ENCODE measurements at places on chromosomes 7 and 10.

GRCh38 chr7:117277576-117277975 lies 45.3 kb downstream of the WNT2 start:
- no peak for DNase-seq

DNA sequence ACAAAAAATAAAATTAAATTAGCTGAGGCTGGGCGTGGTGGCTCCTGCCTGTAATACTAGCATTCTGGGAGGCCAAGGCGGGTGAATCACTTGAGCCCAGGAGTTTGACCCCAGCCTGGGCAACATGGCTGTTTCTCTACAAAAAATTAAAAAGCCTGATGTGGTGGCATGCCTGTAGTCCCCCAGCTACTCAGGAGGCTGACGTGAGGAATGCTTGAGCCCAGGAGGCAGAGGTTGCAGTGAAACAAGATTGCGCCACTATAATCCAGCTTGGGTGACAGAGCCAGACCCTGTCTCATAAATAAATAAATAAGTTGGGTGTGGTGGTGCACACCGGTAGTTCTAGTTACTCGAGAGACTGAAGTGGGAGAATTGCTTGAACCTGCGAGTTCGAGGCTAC lies 65.1 kb downstream of the GNA12 start:
- no peak for DNase-seq

DNA sequence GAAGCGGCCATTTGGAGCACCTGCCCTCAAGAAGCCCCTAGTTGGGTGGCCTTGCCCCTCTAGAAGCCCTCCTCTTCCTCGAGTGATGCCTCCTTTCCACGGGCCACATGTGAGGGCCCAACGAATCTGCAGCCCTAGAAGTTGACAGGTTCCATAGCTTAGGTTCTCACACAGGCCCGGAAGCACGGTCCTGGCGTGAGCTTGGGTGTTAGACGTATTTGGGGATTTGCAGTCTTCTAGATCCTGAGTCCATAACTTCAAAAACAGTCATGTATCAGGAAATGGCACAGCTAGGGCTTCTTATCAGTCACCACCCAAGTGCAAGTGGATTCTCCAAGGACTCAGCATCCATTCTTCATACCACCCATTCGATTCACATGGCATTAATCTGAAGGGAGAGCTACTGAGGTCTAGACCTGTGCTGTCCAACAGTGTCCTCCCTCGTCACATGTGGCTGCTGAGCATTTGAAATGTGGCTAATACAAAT lies 477 bp upstream of the FBXW4 start:
- DNase-seq: no peak

- DNase-seq: no peak
These were observed 79.1 kb upstream of the BTBD16 start for GRCh38 chr10:122191936-122192541.

- DNase-seq: no peak
These were observed at the start of gene EVX1 for GRCh38 chr7:27242555-27243339. TSS of gene EVX1 (plus strand) at chr7:27242802. CDS start at chr7:27243031, 229 bp downstream.

DNA sequence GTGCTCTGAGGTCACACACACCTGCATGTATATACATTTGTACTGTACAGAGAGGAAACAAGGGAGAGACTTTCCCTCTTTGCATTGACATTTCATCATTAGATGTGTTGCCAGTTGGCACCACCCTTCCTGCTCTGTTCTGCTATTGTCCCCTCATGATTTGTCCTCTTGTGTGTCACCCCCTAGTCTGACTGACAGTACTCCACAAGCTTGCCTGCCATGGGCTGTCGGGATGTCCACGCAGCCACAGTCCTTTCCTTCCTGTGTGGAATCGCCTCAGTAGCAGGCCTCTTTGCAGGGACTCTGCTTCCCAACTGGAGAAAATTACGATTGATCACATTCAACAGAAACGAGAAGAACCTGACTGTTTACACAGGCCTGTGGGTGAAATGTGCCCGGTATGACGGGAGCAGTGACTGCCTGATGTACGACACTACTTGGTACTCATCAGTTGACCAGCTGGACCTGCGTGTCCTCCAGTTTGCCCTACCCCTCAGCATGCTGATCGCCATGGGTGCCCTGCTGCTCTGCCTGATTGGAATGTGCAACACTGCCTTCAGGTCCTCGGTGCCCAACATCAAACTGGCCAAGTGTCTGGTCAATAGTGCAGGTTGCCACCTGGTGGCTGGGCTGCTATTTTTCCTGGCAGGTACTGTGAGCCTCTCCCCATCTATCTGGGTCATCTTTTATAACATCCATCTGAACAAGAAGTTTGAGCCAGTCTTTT lies 9.4 kb downstream of the CLDN12 start:
- no peak for DNase-seq

DNA sequence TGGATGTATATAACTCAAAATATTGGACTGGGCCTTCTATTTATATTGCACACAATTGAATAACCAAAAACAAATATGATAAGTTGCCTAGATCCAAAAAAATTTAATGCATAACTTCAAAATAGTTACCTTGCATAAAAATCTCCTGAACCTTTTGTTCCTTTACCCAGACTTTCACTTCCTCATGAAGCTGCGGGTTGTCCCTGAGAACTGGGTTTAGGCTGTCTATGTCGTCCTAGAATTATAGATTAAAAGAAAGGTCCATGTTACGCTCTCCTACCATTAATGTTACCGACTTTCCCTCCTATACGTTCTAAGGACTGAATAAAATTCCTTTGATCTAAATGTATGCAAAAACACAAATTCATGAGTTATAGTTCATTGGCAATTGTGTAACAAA lies 86.6 kb downstream of the NRBF2 start:
- no peak for DNase-seq

DNA sequence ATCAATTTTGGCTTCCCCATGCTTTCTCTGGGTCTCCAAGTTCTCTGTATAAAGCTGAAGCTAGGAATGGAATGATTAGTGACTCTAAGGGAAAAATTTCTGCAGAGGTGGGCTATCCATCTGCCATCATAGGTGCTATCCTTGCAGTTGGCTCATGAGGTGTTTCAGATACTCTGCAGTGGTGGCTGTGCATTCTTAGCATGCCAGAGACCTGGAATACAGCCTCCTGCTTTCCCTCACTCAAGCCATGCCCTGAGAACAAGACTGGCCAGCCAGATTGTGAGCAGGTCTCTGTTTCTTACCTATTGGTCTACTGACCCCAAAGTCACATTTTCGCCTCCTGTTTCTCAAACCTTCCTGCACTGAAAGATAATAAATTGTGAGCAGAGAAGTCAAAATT lies 719.6 kb downstream of the CCSER2 start:
- DNase-seq: no peak

GRCh38 chr10:68725016-68725415 lies 4.0 kb downstream of the CCAR1 start:
- no peak for DNase-seq

- no peak for DNase-seq
These were observed 70.1 kb downstream of the ST7 start for GRCh38 chr7:117023325-117023854.

GRCh38 chr7:129784437-129784782 lies 168.3 kb downstream of the UBE2H start:
- DNase-seq: no peak

DNA sequence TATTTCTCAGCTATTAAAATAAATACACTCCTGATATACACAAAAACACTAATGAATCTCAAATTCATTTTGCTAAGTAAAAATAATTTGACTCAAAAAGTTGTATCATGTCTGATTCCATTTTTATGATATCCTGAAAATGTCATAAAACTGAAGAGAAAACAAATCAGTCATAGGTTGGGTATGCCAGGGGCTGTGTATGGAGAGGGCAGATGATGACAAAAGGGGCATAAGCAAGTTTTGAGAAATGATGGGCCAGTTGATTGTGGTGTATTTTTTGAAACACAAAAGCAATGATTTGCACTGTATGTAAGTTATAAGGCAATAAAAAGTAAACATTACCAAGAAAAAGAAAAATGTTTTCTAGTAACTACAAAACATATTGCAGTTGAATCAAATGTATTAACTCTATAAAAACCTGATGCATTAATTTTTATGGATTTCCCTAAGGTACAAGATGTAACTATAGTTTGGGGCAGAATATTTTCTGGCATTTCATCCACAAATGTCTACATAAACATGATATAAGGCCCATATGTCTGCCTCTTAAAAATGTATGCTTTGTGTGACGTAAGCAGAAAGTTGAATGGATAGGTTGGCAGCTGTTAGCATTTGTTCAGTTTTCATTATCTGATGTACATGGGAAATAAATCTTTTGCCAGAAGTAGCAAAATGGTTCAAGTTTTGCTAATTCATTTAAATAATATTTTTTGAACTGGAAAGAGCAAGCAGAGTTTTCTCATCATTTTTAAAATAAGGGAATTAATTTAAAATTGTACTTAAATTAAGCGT lies 35.1 kb upstream of the ING3 start:
- no peak for DNase-seq

DNA sequence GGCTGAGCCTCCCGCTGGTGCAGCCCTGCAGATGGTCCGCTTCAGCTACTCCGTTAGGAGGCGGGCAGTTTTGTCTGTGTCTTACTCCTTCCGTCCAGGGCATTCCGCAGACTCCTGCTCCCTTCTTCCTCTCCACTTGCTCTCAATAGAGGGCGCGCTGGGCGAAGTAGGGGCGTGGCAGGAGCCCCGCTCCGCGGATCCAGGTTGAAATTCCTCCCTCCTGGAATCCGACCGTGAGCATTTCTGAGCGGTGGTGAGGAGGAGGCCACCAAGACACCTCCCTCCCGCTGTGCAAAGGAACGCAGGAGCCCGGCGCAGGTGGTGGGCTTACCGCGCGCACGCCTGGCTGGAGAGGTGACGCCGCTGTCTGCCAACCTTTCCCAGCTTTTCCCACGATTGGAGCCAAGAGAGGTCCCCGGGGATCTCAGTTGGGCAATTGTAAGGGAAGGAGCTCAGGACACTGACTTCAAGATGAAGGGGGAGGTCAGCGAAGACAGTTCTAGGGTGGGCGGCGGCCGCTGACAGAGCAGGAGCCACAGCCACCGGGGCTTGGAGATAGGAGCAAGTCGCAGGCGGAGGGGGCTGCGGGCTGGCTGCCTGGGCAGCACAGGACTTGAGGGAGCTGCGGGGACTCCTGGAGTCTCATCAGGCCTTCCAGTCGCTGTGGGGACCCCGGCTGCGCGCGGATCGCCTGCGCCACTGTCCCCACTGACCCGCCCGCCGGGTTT lies 1011.3 kb downstream of the XPNPEP1 start:
- no peak for DNase-seq

DNA sequence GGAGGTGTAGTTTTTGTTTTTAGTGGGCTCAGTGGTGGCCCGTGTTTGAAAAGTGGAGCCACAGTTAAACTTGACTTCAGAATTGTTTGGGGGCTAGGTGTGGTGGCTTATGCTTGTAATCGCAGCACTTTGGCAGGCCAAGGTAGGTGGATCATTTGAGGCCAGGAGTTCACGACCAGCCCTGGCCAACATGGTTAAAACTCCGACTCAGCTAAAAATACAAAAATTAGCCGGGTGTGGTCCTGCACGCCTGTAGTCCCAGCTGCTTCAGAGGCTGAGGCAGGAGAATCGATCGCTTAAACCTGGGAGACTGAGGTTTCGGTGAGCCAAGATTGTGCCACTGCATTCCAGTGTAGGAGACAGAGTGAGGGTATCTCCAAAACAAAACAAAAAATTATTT lies 1.8 kb downstream of the CCT6A start:
- DNase-seq: no peak

- DNase-seq: no peak
These were observed 13.5 kb downstream of the PTPN12 start for GRCh38 chr7:77550586-77550985.

DNA sequence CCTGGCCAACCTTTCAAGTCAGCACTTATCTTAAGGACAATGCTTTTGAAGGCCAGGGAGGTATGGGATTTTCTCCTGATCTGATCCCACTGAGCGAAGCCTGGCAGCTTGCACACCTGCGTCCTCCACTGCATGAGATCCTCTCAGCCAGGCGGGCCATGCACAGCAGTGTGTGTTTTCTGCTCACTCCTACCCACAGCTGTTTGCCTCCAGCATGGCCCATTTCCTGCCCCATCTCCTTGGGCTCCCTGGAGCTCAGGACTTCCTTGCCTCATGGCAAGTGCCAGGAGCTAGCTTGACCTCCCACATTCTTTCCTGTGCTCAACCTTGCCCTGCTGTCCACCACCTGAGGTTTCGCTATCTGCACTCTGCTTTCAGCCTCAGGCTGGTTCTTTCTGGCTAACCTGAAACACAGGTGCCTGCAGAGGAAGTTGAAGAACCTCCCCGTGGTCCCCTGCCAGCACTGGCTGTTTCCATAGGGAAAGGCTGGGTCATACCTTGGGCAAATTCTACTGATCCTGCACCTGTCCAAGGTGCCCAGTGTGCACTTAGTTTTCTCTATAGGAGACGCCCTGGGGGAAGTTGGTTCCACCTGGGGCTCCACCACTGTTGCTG lies 43.9 kb upstream of the EEPD1 start:
- DNase-seq: no peak

DNA sequence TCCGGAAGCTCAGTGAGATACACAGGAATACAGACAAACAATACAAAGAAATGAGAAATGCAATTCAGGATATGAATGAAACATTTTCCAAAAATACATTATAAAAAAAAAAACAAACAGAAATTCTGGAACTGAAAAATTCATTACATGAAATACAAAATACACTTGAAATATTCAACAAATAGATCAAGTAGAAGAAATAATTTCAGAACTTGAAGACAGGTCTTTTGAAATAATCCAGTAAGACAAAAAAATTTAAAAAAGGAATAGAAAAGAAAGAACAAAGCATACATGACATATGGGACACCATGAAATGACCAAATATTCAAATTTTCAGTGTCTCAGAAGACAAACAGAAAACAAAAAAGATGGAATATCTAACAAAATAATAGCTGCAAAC lies 102.5 kb downstream of the ALOX5 start:
- DNase-seq: no peak

- no peak for DNase-seq
These were observed 10.6 kb downstream of the ZYX start for GRCh38 chr7:143391462-143392404.

GRCh38 chr10:80344276-80344675 lies 12.3 kb downstream of the DYDC1 start:
- DNase-seq: no peak

DNA sequence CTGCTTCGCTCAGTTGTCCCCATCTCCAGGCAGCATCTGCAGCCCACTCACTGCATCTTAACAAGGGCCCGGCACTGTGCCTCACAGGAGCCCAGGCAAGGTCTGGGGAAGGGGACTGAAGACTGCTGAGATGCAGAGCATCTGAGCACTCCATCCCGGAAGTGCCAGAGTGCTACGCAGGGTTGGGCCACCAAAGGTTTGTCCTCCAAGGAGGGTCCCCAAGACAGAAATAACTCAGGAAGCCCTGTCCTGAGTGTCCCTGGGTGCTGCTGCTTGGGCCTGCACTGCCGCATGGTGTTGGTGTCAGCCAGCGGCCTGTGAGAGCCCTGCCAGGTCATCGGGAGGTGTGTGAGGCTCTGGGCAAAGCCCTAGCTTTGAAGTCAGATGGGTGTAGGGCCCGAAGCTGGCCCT lies 288.2 kb upstream of the ZMIZ1 start:
- no peak for DNase-seq

- DNase-seq: no peak
These were observed 9.5 kb downstream of the CISD1 start for GRCh38 chr10:58278274-58278961.

DNA sequence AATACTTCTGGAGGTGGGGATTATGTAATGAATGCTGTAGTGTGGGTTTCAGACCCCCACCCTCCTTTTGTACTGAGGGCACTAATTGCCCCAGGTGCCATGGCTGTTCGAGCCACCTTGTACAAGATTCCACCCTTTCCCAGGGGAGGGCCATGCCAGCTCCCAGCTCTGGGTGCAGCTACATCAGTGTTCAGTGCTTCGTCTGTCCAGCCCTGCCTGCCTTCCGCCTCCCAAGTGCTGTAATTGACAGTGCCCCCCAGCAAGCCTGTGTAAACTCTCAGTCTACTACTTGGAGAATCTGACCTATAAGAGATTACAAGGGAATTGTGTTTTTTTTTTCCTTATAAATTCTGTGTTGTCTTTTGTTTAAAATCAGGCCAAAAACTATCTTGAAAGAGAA lies 33.0 kb downstream of the GTF2I start:
- no peak for DNase-seq

Data from activated naive CD8-positive, alpha-beta T cell treated with anti-CD3 and anti-CD28 coated beads, Interleukin-2, amount 50 U/mL, for 16 hours (primary cell).